Neuronal stem cell (in vitro differentiated cells): ENCODE measurements at places on chromosomes 1 and 21.

DNA sequence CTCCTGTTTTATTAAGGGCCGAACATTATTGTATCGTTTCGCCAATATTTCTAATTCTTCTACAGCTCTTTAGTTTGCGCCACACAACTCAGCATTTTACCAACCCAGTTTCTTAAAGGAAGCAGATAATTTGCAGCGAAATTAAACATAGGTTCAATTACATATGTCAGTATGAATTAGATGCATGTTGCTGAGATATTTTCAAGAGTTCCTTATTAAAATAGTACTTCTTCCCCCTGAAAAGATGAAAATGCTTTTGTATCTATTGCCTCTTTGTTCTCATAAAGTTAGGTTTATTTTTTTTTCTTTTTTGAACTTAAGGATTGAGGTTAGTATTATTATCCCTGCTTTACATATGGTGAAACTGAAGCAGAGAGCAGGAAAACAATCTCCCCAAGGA is 183.5 kb upstream of the C1orf105 start:
- no peak for DNase-seq

DNA sequence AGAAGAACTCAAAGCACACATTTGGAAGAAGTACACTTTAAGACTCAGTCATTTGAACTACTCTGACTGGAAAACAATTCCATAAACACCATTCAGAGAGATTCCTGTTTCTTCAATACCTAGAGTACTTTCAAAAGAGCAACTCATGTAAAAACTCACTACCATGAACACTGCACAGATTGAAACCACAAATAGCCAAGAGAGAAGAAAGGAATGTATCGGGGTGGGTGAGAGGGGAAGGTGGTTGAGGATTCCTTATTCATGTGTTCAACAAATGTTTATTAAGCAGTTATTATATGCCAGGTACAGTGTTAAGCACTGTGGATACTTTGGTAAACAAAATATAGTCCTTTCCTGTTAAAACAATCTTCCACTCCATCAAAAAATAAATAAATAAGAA is 64.7 kb downstream of the NRIP1 start:
- no peak for DNase-seq

DNA sequence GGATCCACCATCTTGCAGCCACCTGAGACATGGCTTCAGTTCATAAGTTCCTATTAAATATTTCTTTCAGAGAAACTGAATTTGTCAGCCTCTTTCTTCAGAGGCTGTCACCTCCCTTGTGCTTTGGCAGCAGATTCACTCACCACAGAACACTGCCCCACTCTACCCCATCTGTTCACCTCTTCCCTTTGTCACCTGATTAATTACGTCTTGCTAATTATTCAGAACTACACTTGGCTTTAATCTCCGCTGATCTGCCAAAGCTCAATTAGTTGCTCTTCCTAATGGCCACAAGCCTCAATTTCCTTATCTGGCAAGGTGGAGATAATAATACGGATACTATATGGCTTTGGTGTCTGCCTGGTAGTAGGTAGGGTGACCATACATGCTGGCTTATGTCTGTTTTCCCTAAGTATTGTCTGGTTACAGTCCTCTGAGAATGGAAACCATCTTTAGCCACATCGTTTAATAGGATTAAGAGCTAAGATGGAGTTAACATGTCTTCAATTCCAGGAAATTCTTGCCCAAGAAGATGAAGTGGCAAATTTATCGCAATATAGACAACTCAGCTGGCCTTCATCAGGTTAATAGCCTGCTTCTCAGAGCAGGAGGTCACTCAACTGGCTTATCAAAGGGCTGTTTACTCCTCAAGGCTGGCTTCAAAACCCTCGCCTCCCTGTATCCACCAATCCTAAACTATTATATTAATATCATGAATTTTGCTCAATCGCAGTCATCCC is 58.2 kb upstream of the ADAR start:
- no peak for DNase-seq

DNA sequence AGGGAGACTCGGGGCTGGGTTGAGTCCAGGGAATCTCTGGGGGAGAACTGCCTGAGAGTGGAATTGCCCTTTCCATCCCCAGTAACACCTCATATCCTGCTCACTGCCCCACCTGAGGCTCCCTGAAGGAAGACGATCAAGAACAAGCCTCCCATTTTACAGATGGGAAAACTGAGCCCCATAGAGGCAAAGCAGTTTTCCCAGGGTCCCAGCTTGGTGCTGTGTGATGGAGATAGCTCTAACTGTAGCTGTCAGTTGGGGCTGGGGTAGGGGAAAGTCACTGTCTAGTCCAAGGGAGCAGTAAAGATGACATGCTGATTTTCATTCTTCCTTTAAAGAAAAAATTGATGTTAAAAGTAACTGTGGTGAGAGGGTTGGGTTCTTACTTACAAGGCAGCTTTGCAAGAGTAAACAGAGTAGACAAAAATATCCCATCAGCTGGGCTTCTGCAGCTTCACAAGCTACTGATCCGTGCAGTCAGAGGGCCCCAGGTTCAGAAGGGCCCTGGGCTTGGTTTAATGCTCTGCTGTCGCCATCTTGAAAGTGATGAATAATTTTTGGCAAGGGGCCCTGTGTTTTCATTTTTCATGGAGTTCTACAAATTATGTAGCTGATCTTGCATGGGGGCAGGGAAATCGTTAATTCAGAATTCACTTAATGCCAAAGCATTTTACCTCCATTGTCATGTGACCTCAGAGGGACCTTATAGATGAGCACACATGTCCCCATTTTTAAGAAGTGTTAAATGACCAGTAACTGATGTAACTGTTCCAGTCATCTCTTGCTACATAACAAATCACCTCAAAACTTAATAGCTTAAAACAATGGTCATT is 17.6 kb upstream of the TNFRSF1B start:
- DNase-seq: no peak

- DNase-seq: peak; percentile 86
These were observed 3.1 kb upstream of the P3R3URF start for GRCh38 chr1:46179138-46180081.

- no peak for DNase-seq
These were observed 687 bp downstream of the TGFBR3 start for GRCh38 chr1:91885213-91885715.

- DNase-seq: no peak
These were observed 1.8 kb downstream of the SWT1 start for GRCh38 chr1:185158800-185159199.
